T-helper 22 cell (primary cell): ENCODE measurements at places on chromosomes 16 and 17.

DNA sequence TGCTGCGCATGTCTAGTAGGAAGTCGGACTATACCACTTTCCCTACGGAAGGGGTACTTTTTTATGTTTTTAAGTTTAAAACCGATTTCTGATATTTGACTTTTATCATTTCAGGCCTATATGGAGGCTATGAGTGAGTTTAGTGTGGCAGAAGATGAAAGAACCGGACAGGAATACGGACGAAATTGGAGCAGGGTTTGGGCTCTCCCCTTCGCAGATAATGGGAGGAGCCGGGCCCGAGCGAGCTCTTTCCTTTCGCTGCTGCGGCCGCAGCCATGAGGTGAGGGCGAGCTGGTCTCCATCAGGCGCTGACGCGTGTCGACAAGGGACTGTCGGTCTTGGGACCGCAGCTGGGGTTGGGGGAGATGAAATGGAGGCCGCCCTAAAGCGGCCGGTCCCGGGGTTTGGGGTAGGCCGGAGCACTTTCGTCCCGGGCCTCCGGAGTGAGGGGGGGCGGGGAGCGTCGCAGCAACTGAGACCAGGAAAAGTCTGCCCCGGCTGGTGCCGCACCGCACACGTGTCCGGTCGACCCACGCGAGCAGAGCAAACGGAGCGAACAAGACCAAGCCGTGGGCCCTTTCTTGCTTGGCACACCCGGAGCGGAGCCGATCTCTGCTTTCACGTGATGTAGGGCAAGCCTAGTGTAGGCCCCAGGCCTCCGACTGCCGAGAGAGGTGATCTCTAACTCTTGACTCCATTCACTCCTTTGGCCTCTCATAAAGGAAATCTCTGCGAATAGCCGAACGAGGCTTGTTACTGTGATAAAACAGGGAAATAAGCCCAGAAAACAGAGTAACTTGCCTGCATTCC, at the start of gene RPL19:
TSS of gene RPL19 (plus strand) at position 214 of the 810 bp plus-strand sequence. CDS start at position 276, 62 bp downstream.
- peak; percentile 69 for DNase-seq

DNA sequence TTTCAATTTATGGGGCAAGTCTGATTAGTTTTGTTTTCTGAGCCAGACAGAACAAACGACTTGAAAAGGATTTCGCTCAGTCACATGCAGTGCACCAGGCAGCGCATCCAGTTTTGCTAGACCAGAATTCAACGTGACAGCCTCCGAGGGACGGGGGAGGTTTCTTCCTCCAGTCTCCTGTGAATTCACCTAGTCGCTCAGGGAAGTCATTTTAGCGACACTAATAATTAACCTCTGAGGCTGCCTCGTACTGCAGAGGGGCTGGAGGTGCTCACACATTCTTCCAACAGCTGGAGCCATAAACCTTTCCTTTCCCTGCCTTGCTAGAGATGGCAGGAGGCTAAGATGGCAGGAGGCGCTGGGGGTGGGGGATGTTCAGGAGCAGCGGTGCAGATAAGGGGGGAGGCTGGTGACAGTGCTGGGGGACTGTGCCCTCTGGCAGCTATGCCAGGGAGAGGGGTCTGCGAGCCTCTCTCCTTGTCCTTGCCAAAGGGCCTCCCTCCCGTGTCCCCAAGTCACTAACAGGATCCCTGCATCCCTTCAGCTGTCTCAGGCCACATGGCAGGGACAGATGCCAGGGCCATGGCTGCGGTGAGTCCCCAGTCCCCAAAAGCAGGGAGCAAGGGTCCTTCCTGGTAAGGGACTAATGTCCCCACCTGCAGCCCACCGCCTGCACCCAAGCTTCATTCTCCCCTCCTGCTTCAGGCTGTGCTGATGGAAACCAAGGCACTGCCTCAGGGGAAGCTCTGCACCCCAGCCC, 24.0 kb downstream of the MXRA7 start:
- DNase-seq = no peak

DNA sequence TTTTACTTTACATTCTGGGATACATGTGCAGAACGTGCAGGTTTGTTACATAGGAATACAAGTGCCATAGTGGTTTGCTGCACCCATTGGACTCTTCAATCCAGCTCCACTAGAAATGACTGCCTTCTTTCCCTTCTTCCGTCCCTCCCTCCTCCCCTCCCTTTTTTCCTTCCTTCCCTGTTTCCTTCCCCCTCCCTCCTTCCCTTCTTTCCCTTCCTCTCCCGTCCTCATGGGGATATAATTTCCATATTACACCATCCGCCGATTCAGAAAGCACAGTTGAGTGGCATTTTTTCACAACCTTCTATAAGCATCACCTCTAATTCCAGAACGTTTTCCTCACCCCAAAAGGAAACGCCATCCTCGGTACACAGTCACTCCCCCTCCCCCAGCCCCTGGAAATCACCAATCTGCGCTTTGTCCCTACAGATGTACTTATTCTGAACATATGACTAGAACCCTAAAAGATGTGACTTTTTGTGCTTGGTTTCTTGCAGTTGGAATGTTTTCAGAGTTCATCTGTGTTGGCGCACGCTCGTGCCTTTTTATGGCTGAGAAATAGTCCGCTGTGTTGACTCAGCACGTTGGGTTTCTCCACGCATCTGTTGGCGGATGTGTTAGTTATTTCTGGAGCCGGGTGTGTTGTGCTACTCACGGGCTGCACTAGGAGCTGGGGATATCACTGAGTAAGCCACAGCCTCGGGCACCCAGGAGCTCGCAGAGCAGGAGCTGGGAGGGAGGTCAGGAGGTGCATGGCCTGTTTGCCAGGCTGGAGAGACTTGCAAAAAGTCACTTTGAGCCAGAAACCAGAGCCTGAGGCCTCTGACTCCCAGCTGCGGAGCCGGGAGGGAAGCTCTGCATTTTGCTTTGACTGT, 336.4 kb downstream of the SEC14L1 start:
- no peak for DNase-seq

DNA sequence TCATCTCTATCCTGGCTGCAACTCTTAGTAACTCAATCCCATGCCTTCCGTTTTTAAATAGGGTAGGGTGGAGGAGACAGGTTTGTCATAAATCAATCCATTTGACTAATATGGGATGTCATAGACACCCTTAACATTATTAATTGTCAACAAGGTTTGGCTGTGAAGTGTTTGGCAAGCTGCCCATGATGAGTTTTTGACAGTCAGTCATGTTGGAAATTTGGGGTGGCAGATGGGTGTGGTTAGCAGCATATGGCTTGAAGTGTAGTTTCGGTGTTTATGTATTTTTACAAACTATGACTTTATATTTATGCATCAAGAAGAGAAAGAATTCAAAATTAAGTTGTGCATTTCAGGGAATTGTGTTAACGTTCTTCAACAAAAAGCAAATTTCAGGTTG, 221.8 kb upstream of the CDH5 start:
- no peak for DNase-seq

DNA sequence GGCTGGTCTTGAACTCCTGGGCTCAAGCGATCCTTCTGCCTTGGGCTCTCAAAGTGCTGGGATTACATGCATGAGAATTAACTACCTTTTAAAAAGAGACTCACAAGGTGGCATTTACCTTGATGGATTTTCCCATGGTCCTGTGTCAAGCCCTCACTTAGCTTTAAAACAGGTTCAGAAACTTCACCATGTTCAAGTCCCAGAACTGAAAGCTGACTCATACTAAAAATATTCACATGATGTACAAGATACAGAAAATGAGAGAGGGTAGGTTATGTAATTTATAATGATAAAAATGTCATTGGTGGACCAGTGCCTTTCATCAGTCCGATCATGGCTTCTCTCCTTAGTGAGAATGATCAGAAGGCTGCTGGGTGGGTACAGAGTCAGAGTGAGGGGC, 4.3 kb upstream of the AKAP1 start:
- DNase-seq = no peak

- DNase-seq = no peak
Measured at GRCh38 chr17:58232707-58233156, 5.7 kb upstream of the LPO start.

GRCh38 chr17:18964550-18964949, 12.6 kb downstream of the SLC5A10 start:
- no peak for DNase-seq

GRCh38 chr17:46876926-46877325, 25.5 kb downstream of the WNT9B start:
- DNase-seq = no peak

DNA sequence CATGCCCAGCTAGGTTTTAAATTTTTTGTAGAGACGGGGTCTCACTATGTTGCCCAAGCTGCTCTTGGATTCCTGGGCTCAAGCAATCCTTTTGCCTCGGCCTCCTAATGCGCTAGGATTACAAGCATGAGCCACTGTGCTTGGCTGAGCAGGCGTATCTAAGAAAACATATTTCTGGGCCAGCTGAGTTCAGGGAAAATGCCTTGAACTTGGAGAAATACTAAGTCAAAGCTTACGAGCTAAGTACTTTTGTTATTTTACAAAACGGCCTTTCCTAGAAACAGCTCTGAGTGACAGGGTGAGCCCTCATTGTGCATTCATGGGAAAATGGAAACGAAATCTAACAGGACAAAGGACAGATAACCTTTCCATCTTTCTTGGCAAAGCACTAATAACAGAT, 24.7 kb downstream of the DNAI2 start:
- no peak for DNase-seq
